ENCODE measurements at places on chromosomes 7 and 10. TPM values are rescaled to one million over a fixed set of nuclear protein-coding genes. Genes with fewer than 3 reads are reported as not detected.

DNA sequence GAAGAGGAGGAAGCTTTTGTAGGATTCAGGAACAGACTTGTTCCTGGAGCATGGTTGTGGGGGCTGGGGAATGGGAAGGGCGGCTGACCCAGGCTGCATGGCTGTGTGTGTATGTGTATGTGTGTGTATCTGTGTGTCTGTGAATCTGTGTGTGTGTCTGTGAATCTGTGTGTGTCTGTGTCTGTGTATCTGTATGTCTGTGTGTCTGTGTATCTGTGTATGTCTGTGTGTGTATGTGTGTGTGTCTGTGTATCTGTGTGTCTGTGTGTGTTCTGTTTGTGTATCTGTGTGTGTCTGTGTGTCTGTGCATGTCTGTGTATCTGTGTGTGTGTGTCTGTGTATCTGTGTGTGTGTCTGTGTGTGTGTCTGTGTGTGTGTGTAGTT lies 6.6 kb upstream of the STX1A start:
- no peak overlapping the region for H3K27ac ChIP-seq
- H3K36me3 ChIP-seq: peaks cover 5% of the 10 kb centered on the region
- H3K27me3 ChIP-seq: no peaks in the 10 kb centered on the region
- no peak overlapping the region for H3K4me3 ChIP-seq
- DNase-seq: no peak

- DNase-seq: no peak
- no peaks in the 10 kb centered on the region for H3K36me3 ChIP-seq
- H3K4me3 ChIP-seq: no peak overlapping the region
- H3K27ac ChIP-seq: no peak overlapping the region
Observed at GRCh38 chr10:45553155-45553554, 119.4 kb downstream of the ZFAND4 start.

- DNase-seq: no peak
- no peaks in the 10 kb centered on the region for H3K27me3 ChIP-seq
- H3K36me3 ChIP-seq: peaks cover 11% of the 10 kb centered on the region
- H3K27ac ChIP-seq: peak overlapping the region; percentile 88
- peaks cover 55% of the 10 kb centered on the region for H3K4me1 ChIP-seq
- no peak overlapping the region for H3K4me3 ChIP-seq
Observed at GRCh38 chr10:34585422-34586112, 229.5 kb downstream of the PARD3 start.

DNA sequence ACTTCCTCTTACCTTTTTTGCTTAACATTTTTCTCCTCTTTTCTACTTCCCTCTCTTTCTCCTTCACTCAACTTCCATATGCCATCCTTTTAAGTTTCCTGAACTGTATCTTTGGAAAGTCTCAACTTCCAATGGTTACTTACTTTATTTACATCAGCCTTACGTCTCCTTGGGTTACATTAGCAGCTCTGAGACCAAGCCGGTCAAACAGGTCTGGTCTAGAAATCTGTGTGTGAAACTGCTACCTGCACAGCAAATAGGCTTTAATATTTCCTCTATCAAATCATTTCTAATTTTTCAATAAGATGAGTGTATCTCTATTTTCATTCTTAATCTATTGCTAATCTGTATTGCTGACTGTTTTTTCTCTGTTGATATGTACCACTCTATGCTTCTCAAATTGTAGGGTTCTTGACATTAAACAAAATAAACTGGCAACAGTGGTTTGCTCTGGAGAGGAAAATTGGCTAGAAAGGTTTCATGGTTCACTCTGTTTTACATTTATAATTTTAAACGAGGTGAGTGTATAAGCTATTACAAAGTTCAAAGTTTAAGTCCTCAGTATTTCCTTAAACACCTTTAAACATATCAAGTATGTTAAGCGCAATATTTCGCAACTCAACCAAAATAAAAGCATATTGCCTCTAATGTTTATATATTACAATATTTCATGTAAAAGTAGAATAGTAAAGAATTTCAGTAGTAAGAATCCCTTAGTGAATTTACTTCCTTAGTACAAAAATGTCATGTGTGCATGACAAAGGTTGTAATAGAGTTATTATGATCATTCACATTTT lies 3.6 kb upstream of the SEMA3C start:
- no peak for DNase-seq
- no peak overlapping the region for H3K27ac ChIP-seq
- peaks cover 13% of the 10 kb centered on the region for H3K4me1 ChIP-seq
- no peaks in the 10 kb centered on the region for H3K36me3 ChIP-seq

- H3K27ac ChIP-seq: no peak overlapping the region
- peaks cover 86% of the 10 kb centered on the region for H3K36me3 ChIP-seq
- no peak overlapping the region for H3K4me3 ChIP-seq
- no peaks in the 10 kb centered on the region for H3K27me3 ChIP-seq
- DNase-seq: no peak
- H3K4me1 ChIP-seq: no peaks in the 10 kb centered on the region
Observed at GRCh38 chr10:124830445-124830844, 28.8 kb downstream of the ABRAXAS2 start.

GRCh38 chr7:74365322-74366022 lies 76.3 kb downstream of the CLIP2 start:
- no peak overlapping the region for H3K27ac ChIP-seq
- H3K36me3 ChIP-seq: peaks cover 12% of the 10 kb centered on the region
- peak; percentile 46 for DNase-seq
- no peak overlapping the region for H3K4me3 ChIP-seq
- no peaks in the 10 kb centered on the region for H3K4me1 ChIP-seq

DNA sequence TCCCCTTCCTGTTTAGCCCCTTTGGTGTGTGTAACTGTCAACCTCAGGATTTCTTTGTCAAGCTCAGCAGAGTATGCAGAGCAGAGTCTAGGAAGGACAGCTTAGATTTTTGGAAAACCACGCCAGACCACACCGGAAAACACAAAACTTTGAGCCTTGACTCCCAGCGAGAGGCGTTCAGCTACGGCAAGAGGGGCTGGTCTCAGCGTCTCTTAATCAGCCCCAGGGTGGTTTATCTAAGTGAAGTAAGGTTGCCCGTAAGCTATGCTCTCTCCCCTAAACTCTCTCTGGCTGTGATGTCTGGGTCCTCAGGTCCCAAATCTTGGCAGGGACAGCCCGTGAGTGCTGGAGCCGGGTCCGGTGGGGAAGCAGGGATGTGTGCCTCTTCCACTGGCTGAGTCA lies 230.9 kb downstream of the KLF6 start:
- no peak for DNase-seq
- no peaks in the 10 kb centered on the region for H3K36me3 ChIP-seq
- H3K4me3 ChIP-seq: no peak overlapping the region
- no peaks in the 10 kb centered on the region for H3K27me3 ChIP-seq
- H3K27ac ChIP-seq: no peak overlapping the region

DNA sequence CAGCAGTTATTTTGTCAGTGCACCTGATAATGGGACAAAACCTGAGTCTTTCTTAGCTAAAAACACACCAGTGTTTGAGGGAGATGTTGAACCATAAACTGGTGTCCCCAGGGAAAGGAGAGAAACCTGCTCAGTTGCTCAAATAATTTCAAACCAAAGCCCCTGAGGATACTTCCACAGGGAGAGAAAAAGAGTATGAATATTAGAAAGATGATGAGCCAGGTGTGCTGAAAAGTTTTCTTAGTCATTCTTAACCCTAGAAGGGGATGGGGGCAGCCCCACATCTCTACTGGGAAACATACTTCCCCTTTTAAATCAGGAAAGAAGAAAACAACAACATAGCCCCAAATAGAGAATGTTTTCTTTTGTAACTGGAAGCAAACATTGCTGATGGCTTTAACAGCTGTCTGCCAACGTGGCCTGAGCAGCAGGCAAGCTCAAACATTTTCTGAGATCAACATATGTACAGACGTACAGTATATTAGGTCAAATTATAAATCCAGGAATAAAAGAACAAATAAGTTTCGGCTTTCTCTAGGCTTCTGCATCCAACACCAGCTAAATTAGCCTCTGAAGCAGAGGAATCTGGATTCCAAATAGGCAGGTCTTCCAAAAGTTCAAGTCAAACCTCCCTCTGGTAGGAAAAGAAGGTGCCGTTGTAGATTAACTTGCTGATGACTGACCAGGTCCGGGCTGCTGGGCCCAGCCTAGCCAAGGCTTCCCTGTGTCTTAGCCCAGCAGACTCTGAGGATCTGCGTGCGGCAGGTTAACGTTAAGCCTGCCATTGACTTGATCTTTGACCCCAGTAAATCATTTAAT lies 30.5 kb upstream of the FBXW4 start:
- H3K27me3 ChIP-seq: no peaks in the 10 kb centered on the region
- H3K4me3 ChIP-seq: no peak overlapping the region
- peaks cover 5% of the 10 kb centered on the region for H3K36me3 ChIP-seq
- no peaks in the 10 kb centered on the region for H3K4me1 ChIP-seq
- DNase-seq: no peak
- H3K27ac ChIP-seq: no peak overlapping the region

Gene PTPRE
- 21.8 TPM for total RNA-seq

Gene FAM13C
- not detected for total RNA-seq

Gene CFAP58
- 1.1 TPM for total RNA-seq

Gene TEX47
- not detected for total RNA-seq

Gene TDRD1
- total RNA-seq: not detected

Gene TMEM270
- total RNA-seq: not detected

Gene GIMAP2
- not detected for total RNA-seq

Gene METTL27
- 4.4 TPM for total RNA-seq

Gene TWIST1
- total RNA-seq: 16.1 TPM

Gene ZYX
- 168 TPM for total RNA-seq

Gene PAOX
- total RNA-seq: 1.8 TPM

Gene LRRTM3
- total RNA-seq: not detected
